ENCODE measurements at places on chromosomes 3 and 15.

GRCh38 chr3:71887256-71887655 lies 102.3 kb upstream of the PROK2 start:
- DNase-seq = no peak

DNA sequence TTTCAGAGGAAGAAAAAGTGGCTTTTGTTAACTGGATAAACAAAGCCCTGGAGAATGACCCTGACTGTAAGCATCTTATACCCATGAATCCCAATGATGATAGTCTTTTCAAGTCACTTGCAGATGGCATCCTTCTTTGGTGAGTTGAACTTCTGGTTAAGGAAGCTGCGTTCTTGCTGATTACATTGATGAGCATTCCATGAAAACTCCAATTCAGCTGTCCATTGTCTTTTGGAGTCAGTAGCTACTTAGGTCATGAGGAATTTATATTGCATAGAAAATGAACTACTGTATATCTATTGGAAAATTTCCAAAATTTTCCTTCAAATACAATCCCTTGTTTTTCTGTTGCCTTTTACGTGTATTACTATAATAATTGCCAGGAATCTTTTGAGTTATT lies 47.7 kb upstream of the TRPC1 start:
- DNase-seq = no peak

DNA sequence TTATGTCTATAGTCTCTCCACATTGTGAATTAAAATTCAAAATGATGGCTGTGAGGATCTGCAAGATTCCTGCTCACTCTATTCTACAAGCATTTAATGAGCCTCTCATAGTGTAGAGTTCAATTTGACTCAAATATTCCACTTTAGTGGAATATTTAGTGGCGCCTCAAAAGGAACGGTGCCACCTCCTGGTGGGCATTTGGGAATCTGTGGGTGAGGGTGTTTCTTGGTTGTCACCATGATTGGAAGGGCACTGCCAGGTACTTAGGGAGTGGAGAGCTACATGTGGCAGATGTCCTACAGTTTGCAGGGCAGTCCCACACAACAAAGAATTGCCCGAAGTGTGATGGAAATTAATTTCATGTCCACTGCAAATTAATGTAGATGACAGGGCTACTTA lies 21.5 kb upstream of the KCNMB3 start:
- no peak for DNase-seq

DNA sequence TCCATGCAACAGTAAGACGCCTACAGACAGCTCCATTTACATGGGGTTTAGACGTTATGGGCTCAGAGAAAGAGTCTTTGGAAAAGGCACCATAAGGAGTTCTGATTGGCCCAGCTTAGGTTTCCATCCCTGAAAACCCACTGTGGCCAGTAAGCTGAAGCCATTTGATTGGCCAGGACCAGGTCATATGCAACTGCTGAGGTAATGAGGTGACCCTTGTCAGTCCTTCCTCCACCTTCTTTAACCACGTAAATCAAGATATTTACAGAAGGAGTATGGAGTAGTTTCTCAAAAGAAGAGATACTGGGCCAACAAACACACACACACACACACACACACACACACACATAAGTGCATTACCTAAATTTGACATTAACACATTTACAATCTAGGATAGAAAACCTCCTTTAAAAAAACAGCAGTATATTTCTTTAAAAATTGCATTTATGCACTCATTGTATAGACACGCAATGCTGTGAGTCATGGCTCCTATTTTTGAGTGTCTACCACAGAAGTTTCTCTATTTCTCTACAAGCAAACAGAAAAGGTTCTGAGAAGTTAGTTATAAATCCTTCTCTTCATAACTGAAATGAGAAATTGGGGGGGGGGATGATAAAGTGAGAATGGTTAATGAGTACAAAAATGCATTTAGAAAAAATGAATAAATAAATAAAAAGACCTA lies 16.3 kb upstream of the MB21D2 start:
- DNase-seq = no peak

DNA sequence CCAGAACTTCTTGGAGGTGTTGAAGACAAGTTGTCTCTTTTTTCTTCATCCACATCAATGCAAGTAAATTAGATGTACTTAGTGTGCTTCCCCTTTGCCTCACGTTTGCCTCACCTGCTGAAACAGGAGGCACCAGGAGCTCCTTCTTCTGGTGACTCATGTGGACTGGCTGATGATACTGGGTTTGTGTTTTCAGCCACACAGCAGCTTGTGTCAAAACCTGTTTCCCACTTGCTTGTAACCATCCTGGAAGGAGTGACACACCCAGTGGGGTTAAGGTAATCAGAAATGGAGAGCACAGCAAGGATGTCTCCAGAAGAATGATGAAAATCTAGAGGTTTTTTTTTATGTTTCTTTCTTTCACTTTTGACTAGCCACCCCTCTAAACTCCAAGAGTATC lies 143.3 kb upstream of the RBMS3 start:
- no peak for DNase-seq

DNA sequence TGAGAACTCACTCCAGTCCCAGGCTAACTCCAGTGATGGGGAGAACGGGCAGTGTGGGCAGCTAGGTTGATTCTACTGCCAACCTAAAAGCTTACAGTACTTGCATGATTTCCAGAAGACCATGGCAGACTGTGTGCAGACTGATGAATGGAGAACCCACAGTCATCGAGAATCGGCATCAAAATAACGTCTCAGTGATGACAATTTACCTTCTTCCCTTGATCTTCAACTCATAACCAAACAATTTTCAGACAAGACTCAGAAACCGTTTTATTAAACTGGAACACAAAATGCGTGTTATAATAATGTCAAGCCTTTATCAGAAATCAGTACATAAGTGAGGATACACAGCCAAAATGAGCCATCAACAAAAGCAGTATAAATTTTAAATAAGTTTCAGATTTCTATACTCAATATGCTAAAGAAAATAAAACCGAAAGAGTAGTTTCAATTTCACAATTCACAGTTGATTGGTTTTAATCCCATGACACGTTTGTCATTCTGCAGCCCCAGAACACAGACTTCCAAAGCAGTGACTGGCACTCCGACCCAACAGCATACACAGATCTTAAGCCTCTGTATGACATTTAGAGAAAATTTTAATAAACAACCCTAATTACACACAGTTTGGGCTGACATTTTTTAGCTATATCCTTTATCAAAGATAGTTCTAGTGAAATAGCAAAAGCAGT lies 54.5 kb downstream of the ZMAT3 start:
- no peak for DNase-seq

DNA sequence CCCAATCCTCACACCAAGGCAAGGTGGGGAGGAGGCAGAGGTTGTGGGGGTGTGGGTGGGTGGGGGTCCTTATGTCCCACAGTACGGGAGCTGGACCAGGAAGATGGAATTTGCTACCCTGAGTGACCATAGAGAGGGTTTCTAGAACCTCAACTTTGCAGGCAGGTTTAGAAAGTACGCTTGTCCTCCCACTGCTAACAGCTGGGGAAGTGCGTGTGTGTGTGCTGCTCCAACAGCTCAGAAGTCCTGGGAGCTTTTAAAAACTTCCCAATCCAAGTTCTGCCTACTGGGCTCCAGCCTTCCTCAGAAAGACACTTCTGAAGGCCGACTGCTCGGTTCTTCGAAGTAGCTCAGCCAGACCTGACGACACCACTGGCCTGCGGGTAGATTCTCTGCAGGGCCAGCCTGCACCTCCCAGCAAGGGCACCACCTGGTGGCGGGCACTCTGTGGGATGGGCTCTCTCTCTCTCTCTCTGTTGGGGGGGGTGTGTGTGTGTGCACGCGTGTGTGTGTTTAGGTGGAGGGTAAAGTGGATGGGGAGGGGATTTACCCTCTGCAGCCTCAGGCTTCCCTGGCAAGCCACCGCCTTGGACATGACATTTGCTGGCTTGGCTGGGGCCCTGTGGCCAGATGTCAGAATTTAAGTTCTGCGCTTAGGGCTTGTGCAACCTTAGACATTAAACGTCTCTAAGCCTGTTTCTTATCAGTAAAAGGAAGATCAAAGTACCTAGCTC lies 15.6 kb downstream of the TMEM158 start:
- DNase-seq = peak; percentile 62

DNA sequence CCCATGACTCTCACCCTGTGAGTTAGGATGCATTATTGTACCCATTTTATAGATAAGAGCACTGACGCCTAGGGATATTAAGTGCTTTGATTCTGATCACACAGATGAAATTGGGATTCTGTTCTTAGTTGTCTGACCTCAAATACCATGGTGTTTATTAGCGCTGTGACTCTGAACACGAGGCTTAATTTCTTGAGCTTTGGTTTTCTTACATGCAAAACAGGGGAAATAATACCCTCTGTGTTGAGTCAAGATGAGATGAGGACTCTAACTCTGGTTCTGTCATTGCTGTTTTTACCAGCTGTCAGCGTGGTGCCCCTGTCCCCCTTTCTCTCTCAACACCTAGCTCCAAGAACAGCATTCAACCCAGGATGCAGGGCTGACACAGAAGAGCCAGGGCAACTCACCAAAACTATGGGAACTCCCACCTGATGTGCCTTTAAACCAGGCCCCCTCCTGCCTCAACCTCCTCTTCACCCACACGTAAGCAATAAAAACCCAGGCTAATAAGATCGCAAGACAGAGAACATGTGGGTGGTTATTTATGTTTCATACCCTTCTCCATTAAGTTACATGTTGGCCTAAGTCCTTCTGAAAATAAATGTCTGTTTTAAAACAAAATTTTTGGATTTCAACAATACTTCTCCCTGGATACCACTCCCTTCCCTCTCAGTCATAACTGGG lies 100.1 kb upstream of the SPATA12 start:
- no peak for DNase-seq

DNA sequence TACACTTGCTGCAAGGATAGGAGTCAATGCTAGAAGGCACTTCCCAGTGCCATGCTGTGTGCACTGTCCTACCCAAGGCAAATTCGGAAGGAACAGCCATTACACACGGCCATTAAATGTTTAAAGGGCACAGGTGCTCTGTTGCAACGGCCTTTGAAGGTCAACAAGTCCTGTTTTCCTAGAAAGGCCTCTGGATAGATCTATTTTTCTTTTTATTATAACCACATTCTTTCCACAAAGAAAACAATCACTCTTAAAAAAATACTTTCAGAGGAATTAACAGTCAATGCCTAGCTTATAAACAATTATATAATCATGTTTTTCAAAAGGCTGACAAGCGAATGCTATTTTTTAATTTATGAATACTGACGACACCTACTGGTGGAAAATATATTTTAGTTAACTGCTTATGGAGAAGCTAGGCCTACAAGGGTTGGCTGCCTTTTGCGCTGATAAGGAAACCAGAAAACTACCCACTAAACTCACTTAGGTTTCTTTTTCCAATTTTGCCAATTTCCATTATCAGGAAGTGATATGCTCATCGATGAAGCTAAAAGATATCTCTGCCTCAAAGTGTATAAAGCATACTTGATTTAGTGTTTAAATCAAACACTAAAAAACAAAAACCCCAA lies 2.4 kb downstream of the ARHGEF3 start:
- DNase-seq = peak; percentile 30

- no peak for DNase-seq
Measured at GRCh38 chr3:51940648-51941462, 849 bp downstream of the RRP9 start.

DNA sequence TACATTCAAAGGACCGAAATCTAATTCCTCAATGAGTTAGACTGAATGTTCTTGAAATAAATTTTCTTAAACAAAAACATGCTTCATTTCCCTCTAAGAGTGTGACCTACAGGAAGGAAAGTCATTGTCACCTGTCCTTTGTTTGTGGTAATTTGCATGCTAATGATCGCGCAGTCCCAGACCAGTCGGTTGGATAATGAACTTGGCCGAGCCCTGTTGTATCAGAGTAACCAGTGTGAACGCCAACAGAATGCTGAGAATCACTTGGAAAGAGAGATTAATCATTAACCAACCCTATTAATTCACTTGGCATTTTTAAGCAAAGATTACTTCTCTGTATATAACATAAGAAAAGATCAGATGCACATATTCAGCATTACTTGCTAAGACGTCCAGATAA lies 8.1 kb upstream of the ARNT2 start:
- peak; percentile 17 for DNase-seq

- DNase-seq = no peak
Measured at GRCh38 chr3:49563040-49563578, 8.8 kb downstream of the BSN start.

DNA sequence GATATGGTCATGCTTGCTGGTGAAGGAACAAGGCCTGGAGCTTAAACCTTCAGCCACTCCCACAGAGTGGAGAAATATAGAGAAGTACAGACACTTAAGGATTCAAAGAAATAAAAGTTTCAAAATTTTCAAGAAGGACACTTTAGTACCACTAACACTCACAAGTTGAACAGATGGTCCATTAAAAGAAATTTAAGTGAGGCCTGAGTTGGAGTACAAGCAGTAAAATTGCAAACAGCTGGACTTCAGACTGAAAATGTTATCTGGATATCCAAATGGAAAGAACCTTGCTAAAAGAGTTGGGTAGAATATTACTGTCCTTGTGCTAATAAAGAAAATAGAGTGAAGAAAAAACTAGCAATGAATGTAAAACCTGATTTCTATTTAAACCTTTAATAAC lies 397.1 kb upstream of the KCNMB2 start:
- no peak for DNase-seq

- DNase-seq = no peak
Measured at GRCh38 chr15:52503788-52504496, 24.7 kb downstream of the MYO5A start.

- no peak for DNase-seq
Measured at GRCh38 chr15:93111451-93111850, 22.4 kb upstream of the RGMA start.

GRCh38 chr3:122742234-122742633 lies 51.4 kb downstream of the HSPBAP1 start:
- DNase-seq = no peak

- DNase-seq = no peak
Measured at GRCh38 chr15:49082960-49083359, 36.7 kb upstream of the SECISBP2L start.

- no peak for DNase-seq
Measured at GRCh38 chr3:179769411-179770247, 116.8 kb downstream of the USP13 start.

- no peak for DNase-seq
Measured at GRCh38 chr3:188860147-188860546, 311.6 kb upstream of the TPRG1 start.

- no peak for DNase-seq
Measured at GRCh38 chr3:14263317-14264005, 84.8 kb downstream of the LSM3 start.

DNA sequence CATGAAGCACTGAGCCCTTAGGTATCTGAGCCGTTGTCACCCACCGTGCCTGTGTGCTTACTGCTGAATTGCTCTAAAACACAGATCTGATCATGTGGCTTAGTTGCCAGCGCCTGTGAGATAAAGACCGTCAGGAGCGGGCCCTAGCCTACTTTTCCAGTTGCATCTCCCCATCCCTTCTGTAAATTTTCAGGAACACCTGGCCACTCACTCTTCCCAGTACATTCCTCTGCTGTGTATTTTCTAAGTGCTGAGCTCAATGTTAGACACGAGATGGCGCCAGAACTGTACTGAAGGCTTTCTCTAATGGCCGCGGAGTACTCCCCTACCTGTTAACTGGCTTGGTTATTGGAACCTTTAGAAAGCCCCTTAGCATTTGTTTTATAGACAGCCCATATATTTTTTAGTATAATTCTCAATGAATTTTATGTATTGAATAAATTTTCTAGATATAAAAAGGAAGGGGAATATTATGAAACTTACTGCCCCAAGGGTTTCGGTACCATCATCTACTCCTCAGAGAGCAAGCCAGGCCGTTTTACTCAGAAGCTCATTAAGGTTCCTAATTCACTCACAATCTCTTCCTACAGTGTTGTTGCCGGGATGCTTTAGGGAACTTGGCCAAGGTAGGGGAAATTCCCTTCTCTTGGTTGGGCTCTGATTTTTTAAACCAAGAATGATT lies 16.7 kb upstream of the WNT7A start:
- DNase-seq = peak; percentile 37

GRCh38 chr3:149368201-149368673 lies 9.2 kb downstream of the TM4SF1 start:
- no peak for DNase-seq
